ENCODE measurements at places on chromosomes 5 and 9.
A peak's percentile ranks its signal among the peaks of the same experiment; 100 is the strongest.

DNA sequence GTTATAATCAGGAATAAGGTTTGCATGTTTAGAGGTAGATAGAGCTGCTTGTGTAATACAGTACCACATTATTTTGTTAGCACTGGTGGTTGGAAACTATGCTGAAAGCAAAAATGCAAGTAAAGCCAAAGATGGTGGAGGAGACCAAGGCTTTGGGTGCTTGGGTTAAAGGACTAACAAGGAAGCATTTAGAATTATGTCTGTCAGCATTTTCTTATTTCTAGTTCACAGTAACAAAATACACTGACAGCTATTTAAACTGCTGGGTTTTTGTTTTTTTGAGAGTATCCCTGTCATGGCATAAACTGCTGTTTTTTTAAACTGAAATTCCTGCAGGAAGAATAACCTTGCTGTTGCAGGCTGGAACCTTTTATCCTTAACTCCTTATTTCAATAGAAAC is 6.5 kb downstream of the HMGXB3 start:
- no peak for DNase-seq

DNA sequence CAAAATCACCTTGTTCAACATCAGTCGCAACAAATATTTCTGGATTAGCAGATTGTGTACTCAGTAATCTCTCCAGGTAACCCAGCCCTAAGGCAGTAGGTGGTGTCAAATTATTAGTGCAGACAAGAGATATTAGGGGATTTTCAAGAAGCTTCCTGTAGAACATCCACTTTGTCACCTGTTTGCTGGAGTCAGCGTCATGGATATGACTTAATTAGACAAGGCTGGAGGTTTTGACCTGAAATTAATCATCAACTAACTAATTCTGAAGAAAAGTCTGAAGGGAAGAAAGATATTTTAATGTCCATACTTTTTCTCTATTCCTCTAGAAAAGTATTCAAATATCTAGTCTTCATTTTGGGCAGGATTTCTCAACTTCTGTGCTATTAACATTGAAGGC is 91.4 kb upstream of the CCDC112 start:
- DNase-seq, result no peak

GRCh38 chr5:93510626-93511380 is 70.2 kb downstream of the NR2F1-AS1 start:
- no peak for DNase-seq

- no peak for DNase-seq
Measured at GRCh38 chr5:126837906-126838539, 61.1 kb downstream of the LMNB1 start.

GRCh38 chr9:89579741-89580385 is 24.9 kb upstream of the GADD45G start:
- DNase-seq, result no peak

GRCh38 chr9:93674580-93675335 is 98.4 kb downstream of the PHF2 start:
- peak; percentile 2 for DNase-seq

- DNase-seq, result no peak
Measured at GRCh38 chr9:92666912-92667532, 2.9 kb downstream of the IPPK start.

DNA sequence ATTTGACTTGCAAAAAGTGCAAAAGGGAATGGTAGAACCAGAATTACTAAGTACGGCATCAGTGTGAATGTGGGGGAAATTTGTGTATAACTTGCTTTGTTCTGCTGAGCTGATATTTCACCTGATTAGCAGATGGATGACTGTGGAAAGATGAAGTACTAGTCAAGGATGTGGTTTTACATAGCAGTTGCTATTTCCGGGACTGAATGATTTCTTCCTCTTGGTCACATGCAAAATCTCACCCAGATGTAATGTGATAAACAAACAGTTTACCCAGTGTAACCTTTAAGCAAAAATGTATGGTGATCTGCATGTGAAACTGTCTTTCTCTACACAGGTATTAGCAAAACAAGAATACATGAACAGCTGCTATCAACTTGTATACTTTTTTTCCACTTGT is 46.1 kb downstream of the DCP2 start:
- DNase-seq, result no peak

DNA sequence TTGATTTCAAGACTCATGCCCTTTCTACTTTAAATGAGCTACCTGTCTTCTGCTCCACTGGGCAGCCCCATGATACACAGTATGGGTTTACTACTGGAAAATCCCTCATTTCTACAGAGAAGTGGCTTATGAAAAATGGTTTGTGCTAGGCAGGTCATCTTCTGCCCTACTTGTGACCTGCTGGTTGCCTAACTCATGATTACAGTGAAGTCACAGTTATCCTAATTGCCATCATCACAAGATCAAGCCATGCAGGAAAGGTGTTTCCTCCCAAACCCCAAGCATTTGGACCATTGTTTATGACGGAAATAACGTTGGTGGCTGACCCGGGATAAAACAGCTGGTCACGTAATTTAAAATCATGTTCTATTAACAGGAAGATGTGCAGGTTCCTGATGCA is 330.6 kb downstream of the ACTL7B start:
- no peak for DNase-seq

DNA sequence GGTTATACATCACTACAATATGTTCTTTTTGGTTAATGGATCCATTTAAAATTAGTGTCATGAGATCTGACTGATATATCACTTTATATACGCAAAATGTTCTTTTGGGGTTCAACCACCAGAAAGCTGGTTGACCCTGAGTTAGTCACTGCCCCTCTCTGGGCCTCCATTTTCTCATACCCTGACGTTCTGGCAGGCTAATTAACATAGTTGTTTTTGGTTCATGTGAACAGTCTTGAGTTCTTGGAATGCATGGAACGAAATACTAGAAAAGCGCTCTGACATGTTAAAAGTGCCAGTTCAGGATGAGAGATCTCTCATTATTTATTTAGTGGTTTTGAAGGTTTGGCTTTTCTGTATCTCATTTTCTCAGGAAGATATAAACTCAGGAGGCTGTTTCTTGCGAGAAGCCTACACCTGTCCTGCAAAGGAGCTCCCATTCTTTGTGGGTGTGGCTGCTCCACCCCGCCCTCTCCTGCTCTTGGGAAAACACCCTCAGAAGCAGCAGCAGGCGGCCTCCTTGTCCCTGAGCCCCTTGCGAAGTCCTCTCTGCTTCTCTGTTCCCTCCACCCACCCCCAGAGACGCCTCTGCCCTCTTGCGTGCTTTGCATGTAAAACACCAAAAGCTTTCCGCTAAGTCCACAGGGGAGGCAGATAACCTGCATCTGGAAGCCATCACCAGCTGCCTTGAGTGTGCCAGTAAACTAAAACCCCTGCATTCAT is 302.4 kb upstream of the PANK3 start:
- DNase-seq, result no peak

GRCh38 chr5:52786949-52787599 is 642 bp upstream of the ITGA1 start:
- DNase-seq, result no peak

GRCh38 chr5:137167187-137167586 is 331.9 kb downstream of the SPOCK1 start:
- no peak for DNase-seq

DNA sequence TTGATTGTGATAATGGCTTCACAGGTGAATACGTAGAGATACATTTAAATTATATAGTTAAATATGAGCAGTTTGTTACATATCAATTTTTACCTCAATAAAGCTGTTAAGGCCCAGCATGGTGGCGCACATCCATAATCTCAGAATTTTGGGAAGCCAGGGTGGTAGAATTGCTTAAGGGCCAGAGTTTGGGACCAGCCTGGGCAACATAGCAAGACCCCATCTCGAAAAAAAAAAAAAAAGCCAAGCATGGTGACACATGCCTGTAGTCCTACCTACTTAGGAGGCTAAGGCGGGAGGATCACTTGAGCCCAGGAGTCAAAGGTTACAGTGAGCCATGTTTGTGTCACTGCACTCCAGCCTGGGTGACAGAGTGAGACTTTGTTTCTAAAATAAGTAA is 138.7 kb upstream of the TMEM161B start:
- no peak for DNase-seq

GRCh38 chr5:129656952-129657351 is 90.9 kb upstream of the MINAR2 start:
- DNase-seq, result no peak

GRCh38 chr9:135343837-135344522 is 135.6 kb upstream of the PPP1R26 start:
- DNase-seq, result no peak

GRCh38 chr5:42005561-42006153 is 80.6 kb downstream of the FBXO4 start:
- DNase-seq, result no peak

DNA sequence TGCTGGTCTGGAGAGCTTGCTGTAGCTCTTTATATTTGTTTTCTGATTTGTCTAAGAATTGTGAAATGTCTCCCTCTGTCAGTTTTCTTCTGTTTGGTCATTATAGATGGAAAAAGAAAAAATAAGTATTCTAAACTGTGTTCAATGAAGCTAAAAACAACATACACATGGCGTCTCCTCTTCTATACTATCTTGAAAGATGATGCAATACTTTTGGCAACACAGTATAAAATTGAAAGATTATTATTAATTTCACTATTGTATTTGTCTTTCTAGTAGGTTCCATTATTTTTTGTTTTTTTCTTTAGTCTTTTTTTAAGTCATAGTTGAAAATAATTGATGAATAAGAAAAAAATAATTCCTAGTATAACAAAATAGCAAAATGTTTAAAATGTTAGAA is 22.5 kb downstream of the CCDC192 start:
- DNase-seq, result no peak

DNA sequence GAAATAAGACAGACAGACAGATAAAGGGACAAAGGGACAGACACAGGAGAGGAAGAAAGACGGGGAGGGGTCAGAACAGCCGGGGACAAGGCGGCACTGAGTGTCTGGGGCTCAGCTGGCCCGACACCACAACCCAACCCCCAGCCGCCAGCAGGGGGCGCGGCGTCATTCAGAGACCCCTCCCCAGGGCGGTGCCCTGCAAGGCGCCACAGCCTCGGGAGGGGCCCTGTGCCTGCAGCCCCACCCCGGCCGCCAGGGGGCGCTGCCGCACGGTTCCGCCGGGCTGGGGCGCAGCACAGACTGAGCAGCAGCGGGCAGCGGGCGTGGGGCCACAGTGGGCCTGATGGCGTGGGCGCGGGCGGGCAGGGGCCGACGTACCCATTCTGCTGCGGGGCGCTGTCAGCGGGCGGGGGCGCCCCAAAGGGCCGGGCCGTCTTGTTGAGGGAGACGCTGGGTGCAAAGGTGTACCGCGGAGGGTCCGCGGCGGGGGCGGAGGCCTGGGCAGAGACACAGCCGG is 5.9 kb downstream of the PDLIM7 start:
- DNase-seq, result no peak

DNA sequence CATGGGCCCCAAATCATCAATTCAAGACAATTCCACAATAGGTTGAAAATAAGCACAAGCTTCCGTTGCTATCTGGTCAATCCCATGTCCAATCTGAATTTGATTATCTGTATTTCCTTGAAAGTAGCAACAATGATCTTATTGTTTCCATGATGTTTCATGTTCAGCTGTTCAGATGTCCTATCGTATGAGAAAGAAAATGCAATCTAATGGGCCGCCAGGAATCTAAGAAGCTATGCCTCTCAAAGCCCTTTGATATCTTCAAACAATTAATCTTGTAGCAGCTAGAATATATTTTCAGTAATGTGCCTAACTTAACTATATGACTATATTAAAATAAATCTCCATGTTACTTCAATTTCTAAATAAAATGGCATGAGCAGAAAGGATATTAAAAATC is 32.1 kb upstream of the ALDOB start:
- DNase-seq, result no peak

Measured in activated T-helper 1 cell treated with anti-CD3 and anti-CD28 coated beads, Interleukin-2, amount 50 U/mL, for 16 hours (primary cell).